Central memory CD4-positive, alpha-beta T cell (primary cell): ENCODE measurements at places on chromosomes 1 and 21.
A peak's percentile ranks its signal among the peaks of the same experiment; 100 is the strongest.

GRCh38 chr21:16535102-16535422 lies 805.3 kb downstream of the USP25 start:
- no peak for DNase-seq

GRCh38 chr1:192703283-192704206 lies 67.6 kb downstream of the RGS13 start:
- no peak for DNase-seq

GRCh38 chr1:211549092-211549711 lies 29.8 kb downstream of the SLC30A1 start:
- DNase-seq = no peak

DNA sequence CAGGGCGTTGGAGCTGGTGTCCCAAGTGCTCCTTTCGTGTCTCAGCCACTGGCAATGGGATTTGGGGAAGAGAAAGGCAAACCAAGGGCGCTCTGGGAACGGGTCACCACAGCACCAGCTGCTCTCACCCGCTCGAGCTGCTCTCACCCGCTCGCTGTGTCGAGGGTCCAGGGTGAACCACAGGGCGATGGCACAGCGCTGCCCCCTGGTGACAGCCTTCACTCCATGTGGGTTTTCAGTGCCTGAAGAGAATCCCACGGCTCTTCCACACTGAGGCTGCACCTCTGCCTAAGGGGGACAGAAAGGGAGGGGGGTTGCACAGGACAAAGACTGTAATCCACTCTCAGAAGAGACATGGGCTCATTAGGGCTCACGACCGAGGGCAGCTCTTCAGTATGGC lies 7.1 kb upstream of the CLDN19 start:
- peak; percentile 19 for DNase-seq

GRCh38 chr1:17545356-17545755 lies 5.9 kb downstream of the ARHGEF10L start:
- no peak for DNase-seq

GRCh38 chr1:167276969-167277368 lies 56.3 kb downstream of the POU2F1 start:
- no peak for DNase-seq

- DNase-seq = no peak
Measured at GRCh38 chr1:61434276-61434675, 290.7 kb downstream of the TM2D1 start.

GRCh38 chr1:27433706-27434105 lies 41.3 kb downstream of the GPR3 start:
- DNase-seq = no peak

DNA sequence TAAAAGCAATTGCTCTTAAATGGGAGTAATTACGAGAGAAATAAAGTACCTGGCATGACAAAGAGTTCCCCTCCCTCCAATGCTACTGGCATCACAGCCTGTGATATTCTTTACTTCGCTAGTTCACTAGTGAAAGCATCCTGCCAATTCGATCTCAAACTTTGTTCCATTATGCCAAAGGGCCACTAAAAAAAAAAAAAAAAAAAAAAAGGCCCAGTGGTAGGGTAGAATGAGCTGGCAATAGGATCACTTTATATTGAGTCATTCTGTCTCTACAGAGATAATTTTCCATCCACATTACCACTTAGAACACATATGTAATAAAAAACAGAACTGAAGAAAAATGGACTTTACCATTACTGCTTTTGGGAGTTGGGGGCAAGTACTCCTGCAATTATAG lies 11.2 kb downstream of the PUM1 start:
- DNase-seq = no peak

DNA sequence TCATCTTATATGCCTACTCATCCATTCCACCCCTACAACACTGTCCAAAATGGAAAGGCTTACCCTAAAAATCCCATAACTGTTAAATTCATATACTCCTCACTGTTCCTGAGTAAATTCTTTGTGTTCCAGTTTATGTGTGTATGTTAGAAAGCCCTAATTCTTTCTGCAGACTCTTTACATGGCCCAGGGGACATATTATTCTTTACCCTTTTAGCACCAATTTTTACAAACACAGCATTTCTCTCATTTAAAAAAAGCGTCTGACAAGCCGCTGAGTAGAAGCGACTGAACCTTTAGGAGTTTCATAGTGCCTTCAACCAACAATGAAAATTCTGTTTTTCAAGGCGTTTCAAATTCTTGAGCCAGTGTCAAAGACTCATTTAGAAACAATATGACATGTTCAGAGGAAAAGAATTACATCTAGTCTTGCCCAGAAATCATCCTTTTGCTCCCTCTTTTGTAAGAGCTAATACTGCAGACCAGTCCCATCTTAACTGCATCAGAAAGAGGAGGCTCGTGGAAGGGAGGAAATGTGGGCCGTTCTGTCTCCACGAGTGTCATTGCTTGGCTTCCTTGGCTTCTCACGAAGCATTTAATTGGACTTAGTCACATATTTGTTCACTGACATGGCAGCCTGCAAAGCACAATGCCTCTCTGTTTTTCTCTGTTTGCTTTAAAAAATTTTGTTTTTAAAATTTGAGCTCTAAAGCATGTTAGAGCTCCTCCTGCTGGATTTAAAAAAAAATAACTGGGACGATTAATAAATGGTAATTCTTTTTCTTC lies 21.3 kb upstream of the C1orf105 start:
- peak; percentile 38 for DNase-seq

DNA sequence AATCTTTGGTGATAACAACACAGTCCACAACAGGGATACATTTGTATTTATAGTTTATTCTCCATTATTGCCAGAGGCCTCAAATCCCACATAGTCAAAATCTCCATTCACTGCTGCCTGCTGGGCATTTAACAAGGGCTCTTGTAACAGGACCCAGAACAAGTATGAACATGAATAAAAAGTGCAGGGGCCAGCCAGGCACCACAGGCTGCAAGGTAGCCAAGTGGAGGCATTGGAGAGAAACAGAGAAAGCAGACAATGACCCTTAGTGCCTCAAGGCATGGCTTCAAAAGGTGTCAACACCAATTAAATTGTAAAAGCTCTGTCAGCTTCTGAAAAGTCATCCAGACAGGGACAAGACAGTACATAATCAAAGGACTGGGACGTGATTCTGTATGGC lies 116.8 kb downstream of the ATP6V1G3 start:
- no peak for DNase-seq

- no peak for DNase-seq
Measured at GRCh38 chr1:100253552-100253951, 3.9 kb upstream of the DBT start.

DNA sequence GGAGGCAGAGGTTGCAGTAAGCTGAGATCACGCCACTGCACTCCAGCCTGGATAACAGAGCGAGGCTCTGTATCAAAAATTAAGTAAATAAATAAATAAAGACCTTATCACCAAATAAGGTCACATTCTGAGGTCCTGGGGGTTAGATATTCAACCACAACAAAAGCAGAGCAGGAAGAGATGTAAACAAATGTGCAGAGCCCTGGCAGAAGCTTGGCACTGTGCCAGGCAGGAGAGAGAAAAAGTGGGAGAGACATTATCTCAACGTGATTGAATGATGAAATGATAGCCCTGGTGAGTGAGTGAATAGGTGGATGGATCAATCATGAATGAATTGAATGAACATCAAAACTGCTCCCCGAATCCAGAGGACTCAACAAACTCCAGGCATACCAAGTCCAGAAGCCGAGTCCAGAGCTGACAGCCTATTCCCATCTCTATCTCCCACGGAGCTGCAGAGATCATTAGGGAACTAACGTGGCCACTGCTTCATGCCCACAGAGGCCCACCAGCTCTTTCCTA lies 150.7 kb downstream of the TOMM20 start:
- no peak for DNase-seq

DNA sequence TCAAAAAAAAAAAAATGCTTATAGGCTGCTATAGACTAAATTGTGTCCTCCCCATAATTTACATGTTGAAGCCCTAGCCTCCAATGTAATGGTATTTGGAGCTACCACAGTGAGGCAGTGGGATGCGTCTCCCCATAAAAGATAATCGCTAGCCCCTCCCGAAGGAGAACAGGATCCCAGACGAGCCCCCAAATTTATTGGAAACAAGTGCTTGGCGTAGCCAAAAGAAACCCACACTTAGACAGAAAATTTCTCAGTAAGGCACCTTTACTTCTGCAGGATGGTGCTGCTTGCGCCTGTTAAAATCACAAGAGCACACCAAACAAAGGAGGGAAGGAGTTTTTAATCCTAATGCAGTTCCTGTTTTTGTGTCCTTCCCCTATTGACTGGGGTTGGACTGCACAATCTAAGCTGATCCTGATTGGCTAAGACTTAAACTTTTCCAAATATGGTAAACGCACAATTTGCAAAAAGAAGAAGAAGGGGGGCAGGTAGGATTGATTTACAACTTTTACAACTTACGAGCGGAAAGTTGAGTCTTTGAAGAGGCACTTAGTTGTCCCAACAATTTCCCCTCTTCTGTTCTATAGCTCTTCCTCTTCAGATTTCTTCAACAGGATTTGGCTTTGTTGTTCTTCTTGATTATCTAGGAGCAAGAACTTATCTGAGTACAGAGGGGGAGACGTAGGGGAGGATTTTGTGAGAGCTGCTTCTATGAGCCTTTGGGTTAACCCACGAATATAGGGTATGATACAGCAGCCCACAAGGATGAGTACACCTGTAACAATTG lies 3.0 kb upstream of the IPP start:
- no peak for DNase-seq

- DNase-seq = no peak
Measured at GRCh38 chr1:169102567-169102966, 3.9 kb upstream of the ATP1B1 start.

GRCh38 chr1:71046891-71047634 lies 553 bp downstream of the PTGER3 start:
- DNase-seq = peak; percentile 12

- DNase-seq = no peak
Measured at GRCh38 chr1:89125240-89125912, 538 bp downstream of the GBP2 start.

GRCh38 chr1:224266915-224267856 lies 62.8 kb downstream of the NVL start:
- no peak for DNase-seq

DNA sequence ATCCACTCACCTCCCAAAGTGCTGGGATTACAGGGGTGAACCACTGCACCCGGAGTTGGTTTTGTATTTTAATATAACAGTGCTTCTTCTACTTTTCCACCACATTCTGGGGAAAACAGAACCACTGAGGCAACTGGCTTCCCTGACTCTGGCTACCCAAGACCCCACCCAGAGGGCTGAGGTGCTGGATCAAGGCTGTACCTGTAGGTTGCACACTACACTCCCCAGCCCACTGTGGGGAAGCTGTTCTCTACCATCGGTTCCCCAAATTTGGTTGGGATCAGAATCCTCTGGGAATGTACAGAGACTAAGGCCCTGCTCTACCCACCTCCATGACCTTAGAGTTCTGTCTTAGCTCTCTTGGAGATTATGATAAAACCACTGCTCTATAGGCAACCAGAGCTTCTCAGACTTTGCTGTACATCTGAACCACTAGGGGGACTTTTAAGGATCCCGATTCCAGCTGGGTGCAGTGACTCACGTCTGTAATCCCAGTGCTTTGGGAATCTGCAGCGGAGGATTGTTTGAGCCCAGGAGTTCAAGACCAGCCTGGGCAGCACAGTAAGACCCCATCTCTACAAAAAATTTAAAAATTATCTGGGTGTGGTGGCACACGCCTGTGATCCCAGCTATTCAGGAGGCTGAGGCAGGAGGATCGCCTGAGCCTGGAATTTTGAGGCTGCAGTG lies 51.6 kb downstream of the GNG4 start:
- DNase-seq = no peak

DNA sequence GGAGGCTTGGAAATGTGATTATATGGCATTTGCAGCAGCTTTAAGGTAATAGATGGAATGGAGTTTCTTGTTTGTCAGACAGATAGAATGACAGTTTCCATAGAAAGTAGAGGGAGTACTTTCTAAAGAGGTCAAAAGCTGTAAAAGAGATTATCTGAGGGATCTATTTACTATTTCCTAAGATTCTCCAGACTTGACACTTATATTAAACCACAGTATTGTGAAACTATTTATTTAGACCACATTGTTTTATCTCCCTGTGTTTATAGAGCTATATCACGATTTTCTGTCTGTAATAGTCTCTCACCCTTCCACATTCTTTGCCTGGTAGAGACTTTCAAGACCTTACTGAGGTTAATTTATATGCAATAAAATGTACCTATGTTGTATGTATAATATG lies 66.7 kb downstream of the MAN1A2 start:
- no peak for DNase-seq

GRCh38 chr1:68181165-68181556 lies 51.2 kb downstream of the WLS start:
- no peak for DNase-seq

DNA sequence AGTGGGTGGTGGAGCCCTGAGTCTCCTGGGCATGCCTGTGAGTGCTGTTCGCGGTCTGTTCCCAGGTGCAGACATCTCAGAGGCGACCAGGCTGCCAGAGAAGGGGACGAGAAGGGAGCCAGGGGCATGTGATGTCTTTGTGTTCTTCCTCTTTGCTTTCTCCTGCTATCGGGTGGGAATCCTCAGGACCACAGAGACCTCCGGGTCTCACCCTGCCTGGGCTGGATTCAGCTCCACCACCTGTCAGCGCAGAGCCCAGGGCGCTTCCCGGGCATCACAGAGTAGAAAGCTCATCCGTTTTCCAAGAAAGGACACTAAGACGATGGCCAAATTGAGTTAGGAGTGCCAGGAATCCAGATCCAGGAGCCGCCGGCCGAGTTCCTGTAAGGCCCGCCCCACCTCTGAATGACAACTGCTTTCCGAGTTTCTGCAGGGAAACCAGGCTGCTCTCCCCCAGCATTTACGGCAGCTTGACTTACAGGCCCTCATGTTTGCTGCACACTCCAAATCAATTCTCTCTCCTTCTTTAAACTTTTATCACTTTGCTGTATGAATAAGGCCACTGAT lies 130.8 kb downstream of the CAMTA1 start:
- no peak for DNase-seq

DNA sequence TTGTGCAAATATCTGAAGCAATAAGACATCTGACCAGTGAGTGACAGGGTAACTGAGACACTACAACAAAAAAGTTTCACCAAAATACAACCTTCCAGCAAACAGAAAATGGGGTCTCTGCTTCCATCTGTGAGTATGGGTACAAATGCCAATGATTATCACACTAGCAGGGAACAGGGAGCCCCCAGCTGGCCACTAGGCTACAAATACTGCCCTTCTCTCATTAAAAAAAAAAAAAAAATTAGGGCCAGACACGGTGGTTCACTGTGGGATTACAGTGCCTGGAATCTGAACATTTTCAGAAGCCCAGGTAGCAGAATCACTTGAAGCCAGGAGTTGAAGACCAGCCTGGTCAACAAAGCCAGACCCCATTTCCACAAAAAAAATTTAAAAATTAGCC lies 48.4 kb upstream of the EDARADD start:
- no peak for DNase-seq

- DNase-seq = peak; percentile 26
Measured at GRCh38 chr1:197393105-197393504, 125.1 kb downstream of the CRB1 start.

GRCh38 chr1:153277852-153278251 lies 18.4 kb downstream of the LORICRIN start:
- peak; percentile 15 for DNase-seq

DNA sequence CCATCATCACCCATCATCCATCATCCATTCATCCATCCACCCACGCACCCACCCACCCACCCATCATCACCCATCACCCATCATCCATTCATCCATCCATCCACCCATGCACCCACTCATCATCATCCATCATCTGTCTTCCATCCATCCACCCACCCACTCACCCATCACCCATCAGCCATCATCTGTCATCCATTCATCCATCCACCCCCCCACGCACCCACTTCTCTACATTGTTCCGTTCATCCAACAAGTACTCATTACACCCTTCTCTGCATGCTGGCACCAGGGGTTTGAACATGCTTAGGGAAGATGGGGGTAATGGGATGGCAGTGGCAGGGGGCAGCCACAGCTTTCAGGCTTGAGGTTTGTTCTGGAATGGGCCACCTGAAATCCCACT lies 82.1 kb downstream of the ADARB1 start:
- no peak for DNase-seq
